ENCODE measurements at places on chromosomes 3 and 15.

DNA sequence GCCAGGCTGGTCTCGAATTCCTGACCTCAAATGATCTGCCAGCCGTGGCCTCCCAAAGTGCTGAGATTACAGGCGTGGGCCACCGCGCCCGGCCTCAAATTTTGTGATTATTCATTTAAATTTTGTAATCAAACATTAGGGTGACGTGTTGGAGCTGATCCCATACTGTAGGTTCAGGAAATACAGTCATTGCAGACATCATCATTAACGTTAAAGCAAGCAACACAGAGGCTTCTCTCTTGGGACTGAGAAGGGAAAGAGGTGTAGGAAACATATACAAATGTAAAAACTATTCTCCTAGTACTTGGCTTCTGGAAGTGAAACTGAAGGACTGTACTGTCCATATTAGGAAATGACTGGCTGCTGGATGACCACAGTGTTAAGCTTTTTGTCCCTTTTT lies 11.1 kb upstream of the ARID3B start:
- no peak for DNase-seq

DNA sequence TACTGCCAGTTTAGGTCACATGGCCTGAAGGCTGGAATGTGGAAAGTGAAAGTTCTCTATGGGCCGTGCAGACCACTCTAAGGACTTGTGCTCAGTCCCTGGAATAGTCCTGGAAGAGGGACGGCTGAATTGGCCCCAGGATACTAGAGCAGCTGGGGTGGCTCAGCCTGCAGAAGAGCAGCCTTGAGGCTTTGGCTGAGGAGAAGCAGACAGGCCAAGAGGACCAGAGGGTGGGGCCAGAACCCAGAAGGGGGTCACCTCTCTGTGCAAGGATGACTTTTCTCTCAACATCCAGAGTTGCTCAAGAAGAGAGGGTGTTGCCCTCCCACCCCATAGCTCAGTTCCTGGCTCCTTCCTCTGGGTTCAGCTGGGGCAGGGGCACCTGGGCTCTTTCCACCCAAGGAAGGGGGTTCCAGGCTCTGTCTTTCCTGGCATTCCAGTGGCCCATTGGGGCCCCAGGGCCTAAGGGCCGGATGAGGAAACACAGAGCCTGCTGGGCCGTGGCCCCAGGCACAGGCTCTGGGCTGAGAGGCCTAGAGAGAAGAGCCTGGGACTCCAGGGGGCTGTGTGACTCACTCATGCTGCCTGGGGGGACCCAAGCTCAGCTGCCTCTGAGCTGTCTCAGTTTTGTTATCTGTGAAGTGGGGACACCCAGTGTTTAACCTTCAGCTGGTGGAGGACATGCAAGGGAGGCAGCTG lies 8.5 kb upstream of the FBLN2 start:
- DNase-seq: no peak

DNA sequence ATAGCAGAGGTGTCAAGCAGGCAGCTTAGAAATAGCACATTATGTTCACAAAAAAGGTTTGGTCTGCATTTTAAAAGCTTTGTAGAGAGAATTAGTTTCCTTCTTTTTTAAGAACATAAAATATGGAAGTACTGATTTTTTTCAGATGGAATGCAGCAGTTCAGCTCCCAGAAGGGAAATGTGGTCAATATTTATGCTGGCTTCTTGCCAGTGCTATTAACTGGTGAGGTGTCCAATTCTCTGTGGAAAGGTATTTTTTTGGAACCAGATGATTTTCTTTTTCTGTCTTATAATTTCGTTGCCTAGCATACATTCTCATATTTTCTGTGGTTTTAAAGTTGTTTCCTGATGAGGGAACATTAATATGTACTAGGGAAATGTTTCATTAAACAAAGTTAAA lies 211.4 kb upstream of the ZNF385D start:
- no peak for DNase-seq

GRCh38 chr3:193674714-193675113 lies 81.7 kb downstream of the OPA1 start:
- DNase-seq: no peak

GRCh38 chr3:194250098-194251002 lies 100.8 kb downstream of the CPN2 start:
- DNase-seq: no peak

DNA sequence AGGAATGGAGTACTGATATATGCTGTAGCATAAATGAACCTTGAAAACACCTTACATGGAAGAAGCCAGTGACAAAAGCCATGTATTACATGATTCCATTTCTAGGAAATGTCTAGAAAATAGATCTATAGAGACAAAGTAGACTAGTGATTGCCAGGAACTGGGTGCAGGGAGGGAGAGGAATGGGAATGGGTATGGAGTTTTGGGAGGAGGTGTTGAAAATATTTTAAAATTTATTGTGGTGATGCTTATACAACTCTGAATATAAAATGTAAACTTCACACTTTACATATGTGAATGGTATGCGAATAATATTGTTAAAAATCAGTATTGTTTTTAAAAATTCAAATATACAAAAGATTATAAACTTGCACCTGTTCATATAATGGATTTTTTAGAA lies 22.5 kb downstream of the ATP1B3 start:
- DNase-seq: no peak

DNA sequence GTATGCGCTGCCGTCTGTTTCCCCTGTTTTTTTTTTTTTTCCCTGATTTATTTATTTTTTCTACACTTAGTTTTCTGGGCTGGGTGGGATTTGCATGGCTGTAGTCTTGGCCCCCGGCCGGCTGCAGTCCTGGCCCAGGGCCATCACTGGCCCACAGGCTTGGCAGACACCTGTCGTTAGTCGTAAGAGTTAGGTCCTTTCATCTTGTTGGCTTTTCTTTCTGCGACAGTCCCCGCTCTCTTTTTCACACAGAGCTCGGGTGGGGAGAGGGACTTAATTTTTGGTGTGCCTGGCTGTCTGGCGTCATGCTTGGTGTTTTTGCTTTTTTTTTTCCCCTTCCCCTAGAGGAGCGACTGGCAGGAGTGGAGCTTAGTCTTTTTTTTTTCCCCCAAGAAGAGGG lies 183.4 kb downstream of the KLF13 start:
- no peak for DNase-seq

- DNase-seq: no peak
Measured at GRCh38 chr15:86076468-86076867, 3.2 kb upstream of the AGBL1 start.

DNA sequence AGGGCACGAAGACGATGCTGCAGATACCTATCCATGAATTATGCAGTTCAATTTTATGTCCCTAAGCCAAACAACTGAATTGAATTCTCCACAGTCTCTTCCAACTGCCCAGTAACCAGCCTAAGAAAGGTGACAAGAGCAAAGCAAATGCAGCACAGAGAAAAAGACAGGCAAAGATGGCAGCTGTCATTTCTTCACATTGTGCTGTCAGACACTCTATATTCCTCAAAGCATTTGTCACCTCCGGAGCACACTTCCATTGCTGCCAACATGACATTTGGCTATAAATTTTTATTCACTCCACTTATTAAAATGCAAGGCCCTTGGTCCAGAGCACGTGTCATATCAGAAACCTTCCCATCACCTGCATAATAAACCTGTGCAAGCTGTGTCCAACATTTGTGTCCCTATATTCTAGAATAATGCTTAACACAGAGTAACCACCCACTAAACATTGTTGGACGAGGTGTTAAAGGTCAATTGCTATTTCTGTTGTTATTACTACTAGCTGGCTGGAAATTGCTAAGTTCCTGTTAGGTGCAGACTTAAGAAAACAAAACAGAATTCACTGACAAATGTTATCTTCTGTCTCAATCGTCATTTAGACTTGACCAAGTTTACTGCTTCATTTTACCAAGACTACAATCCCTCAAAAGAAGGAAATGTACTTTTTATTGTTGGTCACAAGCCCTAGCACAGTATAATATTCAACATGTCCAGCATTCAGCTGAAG lies 89.7 kb downstream of the MAGI1 start:
- DNase-seq: no peak
